Psoas muscle (tissue), 8 donors: ENCODE measurements at places on chromosomes 16 and 17. TPM values are rescaled to one million over a fixed set of nuclear protein-coding genes. Genes with fewer than 3 reads are reported as not detected.

DNA sequence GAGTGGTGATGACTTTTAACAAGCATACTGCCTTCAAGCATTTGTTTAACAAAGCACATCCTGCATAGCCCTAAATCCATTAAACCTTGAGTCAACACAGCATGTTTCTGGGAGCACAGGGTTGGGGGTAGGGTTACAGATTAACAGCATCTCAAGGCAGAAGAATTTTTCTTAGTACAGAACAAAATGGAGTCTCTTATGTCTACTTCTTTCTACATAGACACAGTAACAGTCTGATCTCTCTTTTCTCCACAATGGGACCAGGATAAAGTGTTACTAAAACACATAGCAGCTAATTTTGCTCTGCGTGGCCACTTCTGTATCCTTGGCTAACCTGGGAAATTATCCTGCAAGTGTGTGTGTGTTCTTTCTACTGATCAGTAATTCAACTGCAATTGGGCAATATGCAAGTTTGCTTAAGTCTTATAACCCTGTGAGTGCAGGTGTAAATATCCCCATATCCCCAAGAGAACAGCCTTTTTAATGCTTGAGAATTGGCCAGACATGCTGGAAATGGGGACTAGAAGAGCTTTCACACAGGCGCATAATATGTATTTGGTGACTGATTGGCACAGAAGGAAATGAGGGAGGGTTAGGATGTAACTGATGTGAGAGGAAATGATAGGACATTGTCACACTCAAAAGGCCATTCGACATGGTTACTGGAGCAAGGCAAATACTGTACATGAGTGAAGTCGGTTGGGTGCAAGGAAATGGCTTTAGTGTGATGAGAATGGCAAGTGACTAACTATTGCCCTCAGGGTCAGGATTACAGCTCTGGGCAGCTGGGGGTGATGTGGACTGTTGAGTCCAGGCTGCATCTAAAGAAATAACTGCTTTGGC is 10.8 kb upstream of the ANKS4B start:
- DNase-seq: no peak

DNA sequence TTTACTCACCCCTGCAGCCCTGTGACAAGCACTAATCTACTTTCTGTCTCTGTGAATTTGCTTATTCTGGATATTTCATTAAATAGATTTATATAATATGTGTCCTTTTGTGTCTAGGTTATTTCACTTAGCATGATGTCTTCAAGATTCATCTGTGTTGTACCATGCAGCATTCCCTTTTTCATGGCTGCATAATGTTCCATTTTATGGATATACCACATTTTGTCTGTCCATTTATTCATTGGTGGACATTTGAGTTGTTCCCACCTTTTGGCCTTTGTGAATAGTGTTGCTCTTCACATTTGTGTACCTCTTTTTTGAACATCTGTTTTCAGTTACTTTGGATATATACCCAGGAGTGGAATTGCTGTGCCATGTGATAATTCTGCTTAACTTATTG is 110.3 kb downstream of the ELAC2 start:
- no peak for DNase-seq

GRCh38 chr17:72236980-72237633 is 116.3 kb downstream of the SOX9 start:
- no peak for DNase-seq

GRCh38 chr17:19286751-19287341 is 49.7 kb downstream of the EPN2 start:
- DNase-seq: no peak

The C16orf54 gene
- total RNA-seq: 0.44 TPM

DNA sequence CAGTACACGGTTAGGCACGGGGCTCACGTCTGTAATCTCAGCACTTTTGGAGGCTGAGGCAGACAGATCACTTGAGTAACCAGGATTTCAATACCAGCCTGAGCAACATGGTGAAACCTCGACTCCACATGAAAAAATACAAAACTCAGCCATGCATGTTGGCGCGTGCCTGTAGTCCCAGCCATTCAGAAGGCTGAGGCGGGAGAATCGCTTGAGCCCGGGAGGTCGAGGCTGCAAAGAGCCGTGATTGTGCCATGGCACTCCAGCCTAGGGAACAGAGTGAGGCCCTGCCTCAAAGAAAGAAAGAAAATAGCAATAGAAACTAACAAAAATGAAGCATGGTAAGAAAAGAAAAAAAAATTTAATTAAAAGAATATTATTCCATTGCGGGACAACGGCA is 128.0 kb upstream of the CHMP6 start:
- DNase-seq: peak; percentile 31

DNA sequence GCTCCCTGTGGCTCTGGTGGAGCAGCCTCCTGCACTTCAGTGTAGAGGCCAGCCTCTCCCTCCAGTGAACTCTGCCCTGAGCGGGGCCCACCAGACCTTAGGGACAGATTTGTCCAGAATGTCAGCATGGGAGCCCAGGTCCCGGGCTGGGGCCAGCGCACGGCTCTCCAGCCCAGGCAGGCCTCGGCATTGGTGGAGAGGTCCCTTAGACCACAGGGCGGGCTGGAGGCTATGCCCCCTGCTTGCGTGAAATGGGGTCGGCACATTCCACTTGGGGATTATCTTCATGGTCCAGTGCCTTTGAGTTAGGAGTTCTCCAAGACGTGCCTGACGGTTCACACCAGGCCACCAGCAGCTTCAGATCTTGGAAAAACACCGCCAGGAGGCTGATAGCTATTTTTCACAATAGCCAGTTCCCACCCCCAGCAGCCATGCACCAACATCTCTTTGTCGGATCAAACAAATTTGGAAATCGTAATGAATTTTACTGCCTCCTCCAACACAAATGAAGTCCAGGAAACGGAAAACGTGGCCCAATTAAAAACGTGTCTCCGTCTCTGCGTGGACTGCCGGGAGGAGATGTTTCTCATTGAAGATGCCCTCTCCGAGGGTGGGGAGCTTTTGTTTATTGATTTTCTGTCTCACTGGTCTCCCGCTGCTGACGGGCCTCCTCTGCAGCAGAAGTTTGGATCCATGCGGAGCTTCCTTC is 110.0 kb upstream of the CIBAR2 start:
- DNase-seq: no peak

DNA sequence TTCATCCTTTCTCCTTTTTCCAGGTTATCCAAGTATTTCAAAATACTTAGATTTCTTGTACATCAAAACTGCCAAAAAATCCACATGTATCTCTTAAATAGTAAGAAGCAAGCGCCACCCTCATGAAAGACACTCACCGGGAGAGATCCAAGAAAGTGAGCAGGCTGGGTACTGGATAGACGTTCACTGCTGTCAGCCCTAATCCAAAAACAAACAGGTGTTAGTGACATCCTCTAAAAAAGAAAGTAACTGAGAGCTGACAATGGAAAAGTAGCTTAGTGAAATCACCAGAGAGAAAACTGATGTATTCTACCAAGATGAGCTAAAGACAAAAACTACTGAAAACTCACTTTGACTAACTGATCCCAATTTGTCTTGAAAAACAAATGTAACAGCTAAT is 46.1 kb downstream of the MARVELD3 start:
- DNase-seq: no peak

DNA sequence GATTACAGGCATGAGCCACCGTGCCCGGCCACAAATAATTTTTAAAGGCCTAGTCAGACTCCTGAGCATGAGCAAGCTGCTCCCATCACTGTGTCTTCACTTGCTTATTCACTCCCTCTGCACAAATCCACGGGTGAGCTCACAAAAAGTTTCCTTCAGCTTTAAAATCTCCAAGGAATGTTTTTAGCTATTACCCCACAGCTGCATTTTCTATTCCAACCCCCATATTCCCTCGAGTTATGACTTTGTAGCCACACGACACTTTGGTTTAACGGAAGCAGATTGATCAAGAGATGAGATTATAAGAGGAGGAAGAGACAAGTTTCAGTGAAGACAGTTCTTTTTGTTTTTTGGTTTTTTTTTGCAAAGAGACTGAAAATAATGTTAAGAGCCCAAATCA is 49.1 kb upstream of the SLC25A19 start:
- DNase-seq: no peak

DNA sequence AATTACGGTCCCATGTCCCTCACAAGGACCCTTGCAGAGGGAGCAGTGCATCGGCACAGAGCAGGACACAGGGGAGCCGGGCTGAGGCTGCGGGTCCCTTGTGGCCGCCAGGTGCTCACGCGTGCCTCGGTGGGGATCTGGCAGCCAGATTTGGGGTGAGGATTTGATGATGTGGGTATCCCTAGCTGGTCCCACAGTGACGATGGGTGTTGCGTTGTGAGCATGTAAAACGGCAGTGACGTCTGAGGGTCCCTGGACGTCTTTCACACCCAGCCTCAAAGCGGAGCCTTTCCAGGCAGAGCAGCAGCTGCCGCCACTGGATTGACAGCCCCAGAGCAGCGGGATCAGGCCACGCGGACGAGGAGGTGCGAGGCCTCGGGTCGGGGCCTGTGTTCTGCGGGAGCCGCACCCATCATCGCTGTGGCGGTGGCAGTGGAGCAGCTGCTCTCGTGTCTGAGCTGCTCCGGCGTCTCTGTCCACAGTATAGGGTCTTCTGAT is 54.6 kb downstream of the WDR45B start:
- DNase-seq: no peak

The MT4 gene
- not detected for total RNA-seq

- peak; percentile 48 for DNase-seq
These were observed at the start of gene MC1R for GRCh38 chr16:89918453-89919347. TSS of gene MC1R (plus strand) at chr16:89918862. CDS start at chr16:89919259, 397 bp downstream.

GRCh38 chr16:24141466-24141865 is 114.7 kb upstream of the CACNG3 start:
- DNase-seq: no peak

DNA sequence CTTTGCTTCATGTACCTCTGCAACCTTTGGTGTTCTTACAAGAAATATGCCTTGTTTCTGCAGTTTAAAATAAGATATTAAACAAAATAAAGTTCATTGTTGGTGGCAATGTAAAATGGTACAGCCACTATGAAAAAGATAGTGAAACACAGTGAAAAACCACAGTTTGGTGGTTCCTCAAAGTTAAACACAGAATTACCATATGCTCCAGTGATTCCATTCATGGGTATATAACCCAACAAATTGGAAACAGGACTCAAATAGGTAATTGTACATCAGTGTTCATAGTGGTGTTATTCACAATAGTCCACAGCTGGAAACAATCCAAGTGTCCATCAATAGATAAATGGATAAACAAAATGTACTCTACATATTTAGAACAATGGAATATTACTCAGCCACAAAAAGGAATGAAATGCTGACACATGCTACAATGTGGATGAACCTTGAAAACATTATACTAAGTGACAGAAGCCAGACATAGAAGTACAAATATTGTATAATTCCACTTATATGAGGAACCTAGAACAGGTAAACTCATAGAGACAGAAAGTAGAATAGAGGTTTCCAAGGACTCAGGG is 49.2 kb downstream of the CUEDC1 start:
- DNase-seq: no peak

- no peak for DNase-seq
These were observed 83.0 kb downstream of the WWP2 start for GRCh38 chr16:69845181-69845580.

GRCh38 chr16:72894293-72895151 is 153.4 kb downstream of the ZFHX3 start:
- no peak for DNase-seq

- no peak for DNase-seq
These were observed 5.7 kb upstream of the SPNS2 start for GRCh38 chr17:4492721-4493561.

DNA sequence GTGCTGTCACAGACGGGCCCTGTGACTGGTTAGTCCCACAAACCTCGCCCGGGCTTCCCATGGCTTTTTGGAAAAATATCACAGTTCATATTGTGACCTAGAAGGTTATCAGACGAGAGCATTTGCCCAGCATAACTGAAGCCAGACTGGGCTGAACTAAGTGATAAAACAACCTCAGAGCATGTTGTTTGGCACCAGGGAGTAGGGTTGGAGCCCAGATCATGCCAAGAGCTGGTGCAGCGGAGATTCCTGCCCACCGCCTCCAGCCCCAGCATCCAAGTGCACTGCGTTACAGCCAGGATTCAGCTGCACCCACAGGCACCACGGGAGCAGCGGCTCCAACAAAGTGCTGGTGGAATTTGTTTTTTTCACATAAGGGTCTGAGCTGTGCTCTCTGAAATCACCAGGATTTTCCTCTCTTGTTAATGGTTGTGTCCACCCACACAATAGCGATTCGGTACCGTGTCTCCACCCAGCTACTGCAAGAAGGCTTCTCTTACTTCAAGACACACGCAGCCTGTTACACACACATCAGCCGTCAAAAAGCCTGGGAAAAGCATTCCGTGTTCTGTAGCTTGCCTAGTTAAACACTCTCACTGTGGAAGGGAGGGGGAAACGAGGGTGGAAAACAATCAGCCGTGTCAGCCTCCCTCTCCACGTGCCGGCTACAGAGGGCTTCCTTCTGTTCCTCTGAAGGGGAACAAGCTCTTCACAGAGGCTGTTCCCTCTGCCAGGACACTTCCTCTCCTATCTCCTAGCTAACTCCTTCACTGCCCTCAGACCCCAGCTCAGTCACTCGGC is 273.8 kb downstream of the C16orf95 start:
- DNase-seq: no peak

The TBC1D3B gene
- total RNA-seq: 3.5 TPM

GRCh38 chr16:57091200-57091974 is 996 bp upstream of the CPNE2 start:
- DNase-seq: peak; percentile 59

- DNase-seq: no peak
These were observed 15.4 kb upstream of the CCL22 start for GRCh38 chr16:57343221-57343620.

DNA sequence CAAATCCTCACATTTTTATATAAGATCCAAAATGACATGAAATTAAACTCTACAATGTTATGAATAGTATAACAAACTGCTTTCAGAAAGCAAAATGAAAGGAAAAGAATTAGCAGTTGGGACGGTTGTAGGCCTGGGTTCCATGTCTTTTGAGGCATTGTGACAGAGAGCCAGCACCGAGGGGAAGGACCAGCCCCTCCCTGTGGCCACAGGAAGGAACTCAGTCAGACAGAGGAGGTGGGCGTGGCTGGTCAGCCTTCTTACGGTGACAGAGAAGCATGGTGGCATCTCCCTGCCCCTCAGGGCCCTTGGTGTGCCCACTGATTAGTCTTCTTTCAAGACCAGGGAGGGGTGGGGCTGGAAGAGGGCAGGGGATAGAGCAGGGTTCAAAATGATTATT is 5.7 kb downstream of the ZNF319 start:
- DNase-seq: peak; percentile 54

DNA sequence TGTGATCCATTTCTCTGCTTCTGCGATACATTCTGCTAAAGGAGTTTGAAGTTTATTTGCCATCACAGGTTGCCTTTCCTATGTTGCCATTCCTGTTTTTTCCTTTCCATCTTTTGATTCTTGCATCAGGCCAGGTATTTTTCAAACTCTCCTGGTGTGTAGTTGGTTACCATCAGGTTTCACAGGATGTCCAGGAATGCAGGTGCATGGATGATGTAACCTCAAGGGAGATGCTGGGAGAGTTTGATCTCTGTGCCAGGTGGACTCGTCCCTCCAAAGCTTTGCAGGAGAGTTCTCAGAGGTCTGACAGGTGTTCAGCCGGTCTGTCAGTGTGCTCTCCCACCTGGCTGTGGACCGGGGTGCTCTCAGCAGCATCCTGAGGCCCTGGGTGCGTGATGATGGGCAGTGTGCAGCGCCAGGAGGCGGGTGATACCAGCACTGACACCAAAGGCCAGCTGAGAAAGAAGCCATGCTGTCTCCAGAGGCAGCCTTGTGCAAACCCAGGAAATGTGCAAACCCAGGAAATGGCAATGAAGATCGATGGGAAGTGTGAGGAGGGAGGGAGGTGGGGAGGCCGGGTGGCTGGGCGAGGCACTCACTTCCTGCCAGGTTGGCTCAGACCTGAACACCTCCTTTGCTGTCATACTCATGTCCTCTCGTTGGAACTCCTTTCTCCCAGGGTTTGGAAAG is 1.7 kb downstream of the ATP2C2 start:
- no peak for DNase-seq

- DNase-seq: no peak
These were observed 299.7 kb downstream of the C16orf95 start for GRCh38 chr16:87017371-87018012.

The HOXB2 gene
- 5.8 TPM for total RNA-seq
